ENCODE measurements at places on chromosomes 5 and 9. TPM values are rescaled to one million over a fixed set of nuclear protein-coding genes. Genes with fewer than 3 reads are reported as not detected.

DNA sequence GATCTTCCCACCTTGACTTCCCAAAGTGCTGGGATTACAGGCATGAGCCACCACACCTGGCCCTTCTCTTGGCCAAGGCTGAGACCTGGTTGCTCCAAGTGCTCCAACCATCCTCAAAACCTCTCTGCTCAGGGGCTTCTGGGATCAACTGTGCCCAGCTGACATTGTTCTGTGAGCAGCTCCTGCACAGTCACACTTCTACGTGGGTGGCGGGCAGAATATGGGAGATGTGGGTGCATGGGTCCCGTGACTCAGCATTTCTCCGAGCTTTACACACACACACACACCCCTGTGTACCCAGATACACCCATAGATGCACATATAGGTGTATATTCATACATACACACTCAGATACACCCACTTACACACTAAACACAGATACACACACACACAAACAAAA lies 10.5 kb upstream of the MYORG start:
- no peaks in the 10 kb centered on the region for H3K36me3 ChIP-seq
- no peak for DNase-seq
- H3K4me3 ChIP-seq = no peak overlapping the region
- no peak overlapping the region for H3K27ac ChIP-seq
- no peaks in the 10 kb centered on the region for H3K4me1 ChIP-seq

Gene PCDHB7
- total RNA-seq = not detected

DNA sequence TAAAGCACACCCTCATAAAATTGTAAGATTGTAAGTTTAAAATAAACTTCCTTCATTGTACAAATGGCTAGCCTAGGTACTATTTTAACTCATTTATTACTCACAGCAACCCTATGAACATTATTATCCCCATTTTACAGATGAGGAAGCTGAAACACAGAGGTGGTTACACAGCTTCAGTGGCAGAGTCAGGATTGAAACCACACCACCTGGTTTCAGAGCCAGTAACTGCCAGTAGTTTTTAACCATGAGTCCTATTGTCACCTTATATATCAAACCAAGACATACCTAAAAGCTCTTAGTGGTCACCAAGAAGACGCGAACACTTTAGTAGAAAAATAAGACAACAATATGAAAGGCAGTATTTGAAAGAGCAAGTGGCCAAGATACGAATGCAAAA lies 16.1 kb downstream of the SH3GL2 start:
- H3K4me3 ChIP-seq = no peak overlapping the region
- H3K27ac ChIP-seq = no peak overlapping the region
- no peak for DNase-seq
- H3K27me3 ChIP-seq = no peaks in the 10 kb centered on the region
- no peaks in the 10 kb centered on the region for H3K4me1 ChIP-seq
- no peaks in the 10 kb centered on the region for H3K36me3 ChIP-seq

DNA sequence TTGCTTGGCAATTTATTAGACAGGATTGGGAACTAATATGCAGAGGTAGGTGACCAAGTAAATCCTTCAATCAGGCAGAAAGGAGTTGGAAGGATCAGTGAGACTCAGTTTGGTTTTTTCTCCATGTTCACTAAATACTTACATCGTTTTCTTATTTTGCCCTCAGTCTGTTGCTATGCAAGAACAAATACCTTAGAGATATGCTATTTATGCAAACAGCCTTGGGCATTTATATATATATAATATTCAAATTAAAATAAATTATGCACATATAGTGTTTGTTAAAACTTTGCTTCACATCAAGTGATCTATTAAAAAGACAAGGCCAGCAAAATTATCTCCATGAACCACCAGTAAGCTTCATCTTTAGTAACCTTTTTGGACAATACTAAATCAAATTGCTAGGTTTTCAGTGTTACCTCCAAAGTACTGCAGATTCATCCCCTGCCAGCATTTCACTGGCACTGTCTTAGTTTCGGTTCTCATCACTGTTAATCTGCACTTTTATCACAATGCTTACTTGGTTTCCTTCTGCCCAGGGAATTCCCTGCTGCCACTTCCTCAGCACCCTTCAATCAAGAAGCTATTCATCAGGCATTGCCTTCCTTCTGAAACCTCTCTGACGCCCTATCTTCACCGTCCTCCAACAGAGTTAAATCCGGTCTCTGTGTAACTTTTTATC lies 26.0 kb upstream of the LIFR start:
- H3K4me1 ChIP-seq = no peaks in the 10 kb centered on the region
- H3K27ac ChIP-seq = no peak overlapping the region
- no peak overlapping the region for H3K4me3 ChIP-seq
- no peak for DNase-seq

Gene TRIM14
- 52.1 TPM for total RNA-seq

GRCh38 chr9:84404095-84404686 lies 63.6 kb upstream of the SLC28A3 start:
- H3K27me3 ChIP-seq = no peaks in the 10 kb centered on the region
- no peaks in the 10 kb centered on the region for H3K36me3 ChIP-seq
- no peak overlapping the region for H3K4me3 ChIP-seq
- DNase-seq = no peak
- no peaks in the 10 kb centered on the region for H3K4me1 ChIP-seq
- no peak overlapping the region for H3K27ac ChIP-seq

Gene FOXD4L3
- total RNA-seq = not detected

Gene ARID3C
- 0.22 TPM for total RNA-seq

DNA sequence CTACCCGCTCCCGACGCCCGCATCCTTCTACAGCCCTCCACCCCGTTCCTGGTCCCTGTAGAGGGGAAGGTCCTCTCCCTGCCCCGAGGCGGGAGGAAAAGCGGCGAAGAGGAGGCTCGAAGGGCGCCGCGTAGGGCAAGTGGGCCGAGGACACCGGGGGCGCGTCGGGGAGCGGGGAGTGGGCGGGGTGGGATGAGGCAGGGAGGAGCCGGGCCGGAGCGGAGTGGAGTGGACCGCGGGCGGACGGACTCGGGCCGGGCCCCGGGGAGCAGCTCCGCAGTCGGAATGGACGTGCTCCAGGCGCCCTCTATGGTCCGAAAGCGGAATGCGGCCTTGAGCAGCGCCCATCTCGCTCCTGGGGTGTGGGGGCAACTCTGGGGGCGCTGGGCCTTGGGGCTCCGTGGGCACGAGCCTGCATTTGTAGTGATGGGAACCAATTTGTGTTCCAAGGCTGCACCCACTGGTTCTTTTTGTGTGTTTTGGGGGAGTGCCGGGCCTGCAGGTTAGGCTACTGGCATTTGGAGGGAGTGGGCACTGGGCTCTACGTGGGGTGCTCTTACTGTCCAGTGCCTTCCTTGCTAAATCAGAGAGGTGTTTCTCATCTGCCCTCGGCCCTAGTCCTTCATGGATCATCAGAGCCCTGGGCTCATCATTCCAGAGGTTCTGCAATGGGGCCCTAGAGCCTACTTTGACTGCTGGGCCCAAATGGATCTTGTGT lies 7.3 kb downstream of the IRX1 start:
- peaks cover 9% of the 10 kb centered on the region for H3K27me3 ChIP-seq
- no peaks in the 10 kb centered on the region for H3K4me1 ChIP-seq
- H3K4me3 ChIP-seq = no peak overlapping the region
- H3K27ac ChIP-seq = no peak overlapping the region
- no peak for DNase-seq
- H3K36me3 ChIP-seq = no peaks in the 10 kb centered on the region

- no peak overlapping the region for H3K27ac ChIP-seq
- no peaks in the 10 kb centered on the region for H3K36me3 ChIP-seq
- no peaks in the 10 kb centered on the region for H3K4me1 ChIP-seq
Measured at GRCh38 chr9:99411479-99412115, 189.5 kb downstream of the SEC61B start.

DNA sequence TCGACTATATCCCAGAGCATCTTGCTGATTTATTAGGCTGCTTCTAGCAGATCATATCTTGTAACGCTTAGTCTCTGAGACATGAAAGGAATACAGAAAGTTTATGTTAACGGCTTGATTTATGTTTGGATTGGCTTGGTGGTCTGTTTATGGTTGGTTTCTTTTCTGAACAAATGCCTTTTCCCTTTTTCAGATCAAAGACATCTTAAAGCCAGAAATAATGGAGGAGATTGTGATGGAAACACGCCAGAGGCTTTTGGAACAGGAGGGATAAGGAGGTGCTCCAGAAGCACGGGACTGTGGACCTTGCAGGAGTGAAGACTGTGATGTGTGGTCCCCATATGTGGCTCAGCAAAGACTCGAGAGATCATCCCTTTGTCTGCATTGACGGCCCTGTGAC lies 9.9 kb downstream of the EXOSC2 start:
- H3K4me3 ChIP-seq = no peak overlapping the region
- peaks cover 42% of the 10 kb centered on the region for H3K36me3 ChIP-seq
- H3K4me1 ChIP-seq = no peaks in the 10 kb centered on the region
- no peak for DNase-seq
- H3K27ac ChIP-seq = no peak overlapping the region
- no peaks in the 10 kb centered on the region for H3K27me3 ChIP-seq

- H3K27me3 ChIP-seq = no peaks in the 10 kb centered on the region
- H3K27ac ChIP-seq = no peak overlapping the region
- H3K4me1 ChIP-seq = no peaks in the 10 kb centered on the region
- no peaks in the 10 kb centered on the region for H3K36me3 ChIP-seq
Measured at GRCh38 chr9:70229579-70229978, 29.2 kb upstream of the SMC5 start.

DNA sequence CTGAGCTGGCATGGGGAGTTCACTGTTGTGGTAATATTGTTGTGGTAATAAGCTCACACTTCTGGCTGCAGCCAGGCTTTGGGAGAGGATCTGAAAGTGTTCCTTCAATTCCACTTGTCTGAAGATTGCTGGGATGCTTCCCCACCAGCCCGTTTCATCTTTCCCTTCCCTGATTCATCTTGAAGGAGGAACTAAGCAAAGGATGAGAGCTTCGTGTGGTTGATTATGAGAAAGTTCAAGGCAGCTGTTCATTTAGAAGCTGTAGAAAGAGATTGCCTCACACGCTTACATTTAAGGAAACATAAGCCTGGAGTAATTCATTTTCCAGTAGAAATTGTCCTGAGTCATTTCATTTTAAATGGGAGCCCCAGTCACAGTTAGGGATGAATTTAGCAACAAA lies 122.4 kb upstream of the GAS1 start:
- no peak for DNase-seq
- no peak overlapping the region for H3K4me3 ChIP-seq
- no peaks in the 10 kb centered on the region for H3K27me3 ChIP-seq

Gene CCDC187
- not detected for total RNA-seq

Gene MEIKIN
- not detected for total RNA-seq
